ENCODE measurements at places on chromosomes 3 and 15.
A peak's percentile ranks its signal among the peaks of the same experiment; 100 is the strongest.

DNA sequence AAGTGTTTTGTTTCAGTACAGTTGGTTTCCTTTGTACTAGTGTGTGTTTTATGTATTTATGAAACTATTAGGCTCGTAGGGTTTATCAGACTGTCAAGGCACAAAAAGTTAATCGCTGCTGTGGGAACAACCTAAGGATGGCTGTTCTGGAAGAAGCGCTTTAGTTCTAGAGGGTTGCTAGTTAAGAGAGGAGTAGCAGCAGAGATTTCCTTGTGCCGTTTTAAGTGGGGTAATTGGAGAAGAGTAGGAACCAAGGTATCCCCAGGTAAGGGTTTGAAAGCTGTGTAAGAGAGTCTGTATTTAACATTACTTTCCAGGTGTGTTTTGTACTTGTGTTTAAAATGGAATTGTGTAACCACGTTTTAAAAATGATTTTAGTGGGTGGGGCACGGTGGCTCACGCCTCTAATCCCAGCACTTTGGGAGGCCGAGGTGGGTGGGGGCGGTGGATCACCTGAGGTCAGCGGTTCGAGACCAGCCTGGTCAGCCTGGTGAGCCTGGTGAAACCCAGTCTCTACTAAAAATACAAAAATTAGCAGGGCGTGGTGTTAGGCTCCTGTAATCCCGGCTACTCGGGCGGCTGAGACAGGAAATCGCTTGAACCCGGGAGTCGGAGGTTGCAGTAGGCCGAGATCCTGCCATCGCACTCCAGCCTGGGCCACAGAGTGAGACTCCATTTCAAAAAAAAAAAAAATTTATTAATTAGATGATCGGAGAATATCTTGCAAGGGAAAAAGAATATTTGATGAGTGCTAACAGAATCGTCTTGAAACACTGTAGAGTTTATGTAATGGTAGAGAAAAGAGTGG, 2.6 kb downstream of the MORF4L1 start:
- no peak for DNase-seq

DNA sequence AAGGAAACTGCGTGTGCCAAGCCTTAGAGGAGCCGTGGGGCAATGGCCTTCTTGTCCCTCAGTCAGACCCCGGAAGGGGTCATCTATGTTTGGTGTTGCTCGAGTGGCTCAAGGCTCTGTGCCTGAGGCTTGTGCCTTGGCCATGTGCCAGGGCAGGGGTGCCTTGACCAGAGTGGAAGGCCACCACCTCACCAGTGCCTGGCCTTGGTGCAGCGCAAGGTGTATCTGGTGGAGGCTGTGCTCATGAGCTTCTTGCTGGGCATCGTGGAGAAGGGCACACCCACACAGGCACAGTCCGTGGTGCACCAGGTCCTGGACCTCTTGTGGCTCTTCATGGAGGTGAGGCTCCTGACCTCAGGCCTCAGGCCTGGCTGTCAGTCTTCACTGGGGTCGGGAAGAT, 10.7 kb downstream of the RNF123 start:
- DNase-seq, result no peak

DNA sequence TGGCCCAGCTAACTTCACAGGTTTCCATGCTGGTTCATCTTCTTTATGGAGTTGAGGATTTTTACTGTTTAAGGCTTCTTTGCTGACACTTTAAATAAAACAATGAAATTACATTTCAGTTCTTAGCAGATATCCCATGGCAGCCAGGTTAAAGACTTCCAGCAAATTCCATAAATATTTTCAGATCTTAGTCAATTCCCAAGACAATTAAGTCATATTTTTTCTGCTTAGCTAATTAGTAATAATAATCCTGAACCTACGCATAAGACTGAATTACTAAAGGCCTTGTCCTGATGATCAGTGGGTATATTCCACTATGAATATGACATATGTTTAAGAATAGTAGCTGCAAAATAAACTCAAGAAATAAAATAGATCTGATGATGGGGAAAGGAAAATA, 83.3 kb downstream of the NR2E3 start:
- DNase-seq, result no peak

DNA sequence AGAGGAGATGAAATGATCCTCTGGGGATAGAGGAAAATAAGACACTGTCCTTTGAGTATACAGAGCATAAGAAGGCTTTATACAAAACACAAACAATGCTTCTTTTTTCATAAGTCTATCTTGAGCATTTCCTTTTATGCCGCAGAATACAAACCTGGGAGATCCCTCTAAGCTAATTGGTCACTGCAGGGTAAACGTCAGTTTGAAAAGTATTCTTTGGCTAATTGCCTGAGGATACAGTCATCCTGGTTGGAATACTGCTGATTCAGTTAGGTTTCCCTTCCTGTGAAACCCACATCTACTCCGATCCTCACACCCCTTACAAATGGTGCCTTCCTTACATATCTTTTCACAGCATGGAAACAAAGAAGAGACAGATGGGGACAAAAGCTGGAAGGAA, 10.6 kb downstream of the WNT5A start:
- DNase-seq, result no peak

DNA sequence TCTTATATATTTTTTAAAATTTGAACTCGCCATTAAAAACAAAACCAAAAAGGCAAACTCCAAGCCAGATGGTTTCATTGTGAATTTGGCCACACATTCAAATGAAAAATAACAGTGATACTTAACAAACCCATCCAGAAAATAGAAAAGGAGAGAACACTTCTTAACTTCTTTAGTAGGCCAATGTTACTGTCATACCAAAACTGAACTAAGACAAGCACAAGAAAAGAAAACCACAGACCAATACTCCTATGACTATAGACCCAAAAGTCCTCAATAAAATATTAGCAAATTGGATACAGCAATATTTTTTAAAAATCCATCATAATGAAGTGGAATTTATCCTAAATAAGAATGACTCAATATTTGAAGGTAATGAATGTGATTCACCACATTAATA, 73.5 kb upstream of the ALDH1A3 start:
- DNase-seq, result no peak

- DNase-seq, result no peak
Observed at GRCh38 chr15:78552597-78552996, 12.4 kb downstream of the PSMA4 start.

GRCh38 chr15:70140543-70141375, 43.0 kb upstream of the TLE3 start:
- DNase-seq, result no peak

GRCh38 chr3:197238842-197239241, 59.6 kb downstream of the DLG1 start:
- no peak for DNase-seq

DNA sequence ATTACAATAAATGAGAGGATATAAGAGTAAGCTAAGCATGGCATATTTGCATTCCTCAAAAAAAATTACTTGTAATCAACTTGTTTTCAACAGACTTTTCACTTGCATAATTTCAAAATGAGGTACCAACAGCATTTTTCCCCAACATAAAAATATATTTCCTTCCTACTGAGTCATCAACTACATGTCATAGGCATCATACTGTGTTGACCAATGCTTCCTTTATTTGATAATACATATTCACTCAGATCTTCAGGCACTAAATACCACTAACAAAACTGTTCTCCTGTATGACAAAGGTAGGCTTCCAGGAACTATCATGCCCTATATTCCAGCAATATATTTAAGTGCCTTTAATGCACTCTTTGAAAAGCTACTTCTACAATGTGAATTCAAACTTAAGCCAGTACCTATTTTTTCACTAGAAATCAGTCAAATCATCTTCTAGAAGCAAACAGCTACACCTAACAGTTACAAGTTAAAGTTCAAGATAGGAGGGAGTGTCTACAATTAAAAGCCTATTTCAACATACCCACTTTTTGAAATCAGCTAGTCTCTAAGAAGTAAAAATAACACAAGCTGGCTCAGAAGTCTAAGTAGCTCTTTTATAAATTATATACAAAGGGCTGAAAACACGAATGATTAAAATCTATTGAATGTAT, 11.3 kb downstream of the ADAM10 start:
- no peak for DNase-seq

GRCh38 chr15:41483115-41483514, 10.6 kb upstream of the ITPKA start:
- DNase-seq, result no peak

DNA sequence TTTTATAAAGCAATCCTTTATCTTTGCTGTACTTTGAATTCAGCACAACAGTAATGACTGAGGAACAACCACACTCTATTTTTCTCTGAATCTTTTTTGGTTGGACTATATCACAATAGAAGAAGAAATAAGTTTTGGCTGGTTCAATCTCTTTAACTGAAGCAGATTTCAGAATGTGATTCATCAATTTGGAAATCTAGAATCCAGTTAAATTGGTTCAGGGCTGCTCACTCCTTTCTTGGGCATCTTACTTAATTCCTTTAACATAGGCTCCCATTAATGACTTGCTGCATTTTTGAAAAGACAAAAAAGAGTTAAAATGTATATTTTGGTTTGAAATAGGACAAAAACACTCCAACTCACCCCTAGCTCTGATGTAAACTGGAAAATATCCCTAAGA, 688.3 kb upstream of the NECTIN3 start:
- no peak for DNase-seq

DNA sequence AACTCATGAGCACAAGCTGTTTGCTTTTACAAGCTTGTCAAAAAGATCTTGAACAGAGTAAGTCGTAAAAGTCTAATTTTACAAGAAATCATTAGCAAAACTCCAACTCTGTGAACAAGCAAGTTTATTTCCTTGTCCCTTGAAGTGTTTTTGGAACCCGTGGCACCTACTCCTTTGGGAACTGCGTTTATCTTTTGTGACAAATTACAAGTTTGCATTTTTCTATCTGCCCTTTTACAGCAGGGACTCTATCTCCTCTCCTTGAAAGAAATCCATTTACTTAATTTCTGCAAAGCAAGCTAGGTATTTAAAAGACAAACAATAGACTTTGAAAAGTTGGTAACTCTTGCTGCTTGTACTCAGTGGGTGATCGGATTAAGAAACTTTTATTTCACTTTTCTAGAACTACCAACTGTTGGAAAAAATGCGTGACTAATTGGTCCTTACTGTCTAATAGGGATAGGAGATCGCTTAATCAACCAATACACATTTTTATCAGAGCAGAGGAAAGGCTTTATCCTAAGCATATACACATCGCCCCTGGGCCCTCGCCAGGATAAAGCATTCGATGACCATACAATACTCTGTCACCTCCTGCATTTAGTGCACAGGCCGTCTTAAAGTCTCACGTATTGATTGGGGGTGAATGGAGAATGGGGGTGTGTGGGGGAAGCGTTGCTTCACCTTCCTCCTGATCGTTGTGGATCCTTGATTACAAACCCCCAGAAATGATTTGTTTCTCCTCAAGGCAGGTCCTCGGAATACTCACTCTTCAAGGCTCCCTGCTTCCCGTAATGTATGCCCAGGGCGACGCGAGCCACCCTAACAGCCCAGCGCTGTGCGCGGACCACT, 1.7 kb downstream of the PRTG start:
- no peak for DNase-seq

- peak; percentile 38 for DNase-seq
Observed at GRCh38 chr3:53846134-53846850, at the start of the genes CHDH and IL17RB. TSS of gene CHDH (minus strand) at chr3:53846419. CDS start at chr3:53824008, 22,411 bp downstream. TSS of gene IL17RB (plus strand) at chr3:53846568. CDS start at chr3:53846589, 21 bp downstream.

DNA sequence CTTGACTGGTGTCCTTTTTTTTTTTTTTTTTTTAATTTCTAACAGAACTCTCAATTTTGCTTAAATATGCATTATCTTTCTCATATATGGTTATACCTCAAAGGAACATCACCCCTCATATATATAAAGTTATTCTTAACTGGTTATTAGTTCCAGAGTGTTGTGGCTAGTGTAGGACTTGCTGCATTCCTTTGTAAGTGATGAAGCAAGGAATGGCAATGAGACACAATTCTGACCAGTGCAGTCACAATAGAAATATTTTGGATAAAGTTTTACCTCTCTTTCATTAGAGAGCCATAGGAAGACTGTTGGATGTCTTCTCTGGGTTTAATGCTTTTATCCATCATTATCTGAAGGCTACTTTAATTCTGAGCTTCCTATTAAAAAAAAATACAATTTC, 75.5 kb upstream of the CBLB start:
- no peak for DNase-seq

All from HCT116 (cell line).